ENCODE measurements at places on chromosomes 12 and 14. TPM values are rescaled to one million over a fixed set of nuclear protein-coding genes. Genes with fewer than 3 reads are reported as not detected.

Gene AQP6
- total RNA-seq = not detected

Gene TRIM9
- 2.6 TPM for total RNA-seq

Gene SLC25A47
- not detected for total RNA-seq

Gene DLGAP5
- 0.19 TPM for total RNA-seq

Gene MYF5
- not detected for total RNA-seq

Gene OTOGL
- 0.19 TPM for total RNA-seq

Gene C12orf50
- not detected for total RNA-seq

Gene KRT75
- total RNA-seq = not detected

Gene KRT5
- 1.3 TPM for total RNA-seq

Gene CD4
- 16.4 TPM for total RNA-seq

Gene RASSF8
- 53.8 TPM for total RNA-seq

Gene LRRIQ1
- total RNA-seq = not detected

Gene GYS2
- total RNA-seq = 3.1 TPM

Gene GLS2
- not detected for total RNA-seq

Gene OR11H6
- total RNA-seq = not detected

Gene DNAAF2
- 7.2 TPM for total RNA-seq

Gene FGD4
- 87.6 TPM for total RNA-seq

Gene ASCL1
- total RNA-seq = not detected

Gene ABCC9
- 42.9 TPM for total RNA-seq

Gene PLEKHD1
- total RNA-seq = not detected

Gene CLEC6A
- not detected for total RNA-seq

Gene CMKLR1
- total RNA-seq = 31.8 TPM

Gene GRIP1
- total RNA-seq = not detected

Gene RPL41
- total RNA-seq = 3,332 TPM

Gene AKAP3
- total RNA-seq = 0.44 TPM

Gene GLIPR1
- total RNA-seq = 21.4 TPM

Gene CALM1
- total RNA-seq = 259 TPM

Gene ITGB7
- 3.4 TPM for total RNA-seq

Gene SMCO3
- total RNA-seq = not detected

Gene PRIMA1
- 0.51 TPM for total RNA-seq

Gene PLEK2
- total RNA-seq = 4.9 TPM

Gene BRI3BP
- 4.7 TPM for total RNA-seq

Gene CLEC4A
- total RNA-seq = 10.4 TPM

Gene GNG2
- total RNA-seq = 130 TPM

Gene NTS
- total RNA-seq = 4.3 TPM

Gene POTEM
- total RNA-seq = not detected

Gene OTX2
- total RNA-seq = not detected

Gene PLA2G1B
- total RNA-seq = not detected

Gene LRIG3
- total RNA-seq = 87.2 TPM

Gene NXPH4
- not detected for total RNA-seq

Gene STAT6
- total RNA-seq = 110 TPM

Gene CISTR
- total RNA-seq = not detected
